ENCODE measurements at places on chromosomes 6 and 20.
A peak's percentile ranks its signal among the peaks of the same experiment; 100 is the strongest.

GRCh38 chr6:57329933-57330332 is 12.5 kb downstream of the PRIM2 start:
- no peak for DNase-seq

GRCh38 chr6:33199687-33200218 is 712 bp downstream of the RXRB start:
- DNase-seq, result no peak

DNA sequence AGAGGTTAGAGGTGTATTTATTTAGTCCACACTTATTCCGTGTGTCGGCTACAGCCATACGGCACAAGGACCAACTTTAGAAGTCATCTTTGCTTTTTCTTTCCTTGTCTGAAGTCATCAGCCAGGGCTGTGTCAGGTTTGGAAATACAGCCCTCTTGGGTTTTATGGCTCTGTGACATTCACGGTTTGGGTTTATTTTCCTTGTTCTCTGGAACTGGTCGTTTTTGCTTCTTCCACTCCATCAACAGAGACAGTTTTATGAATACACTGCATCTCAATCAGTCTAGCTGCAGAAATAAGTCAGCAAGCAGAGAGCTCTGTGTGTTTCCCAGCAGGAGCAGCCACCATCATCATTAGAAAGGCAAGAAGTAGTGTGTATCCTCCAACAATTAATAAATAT is 132.5 kb downstream of the TBC1D7 start:
- no peak for DNase-seq

DNA sequence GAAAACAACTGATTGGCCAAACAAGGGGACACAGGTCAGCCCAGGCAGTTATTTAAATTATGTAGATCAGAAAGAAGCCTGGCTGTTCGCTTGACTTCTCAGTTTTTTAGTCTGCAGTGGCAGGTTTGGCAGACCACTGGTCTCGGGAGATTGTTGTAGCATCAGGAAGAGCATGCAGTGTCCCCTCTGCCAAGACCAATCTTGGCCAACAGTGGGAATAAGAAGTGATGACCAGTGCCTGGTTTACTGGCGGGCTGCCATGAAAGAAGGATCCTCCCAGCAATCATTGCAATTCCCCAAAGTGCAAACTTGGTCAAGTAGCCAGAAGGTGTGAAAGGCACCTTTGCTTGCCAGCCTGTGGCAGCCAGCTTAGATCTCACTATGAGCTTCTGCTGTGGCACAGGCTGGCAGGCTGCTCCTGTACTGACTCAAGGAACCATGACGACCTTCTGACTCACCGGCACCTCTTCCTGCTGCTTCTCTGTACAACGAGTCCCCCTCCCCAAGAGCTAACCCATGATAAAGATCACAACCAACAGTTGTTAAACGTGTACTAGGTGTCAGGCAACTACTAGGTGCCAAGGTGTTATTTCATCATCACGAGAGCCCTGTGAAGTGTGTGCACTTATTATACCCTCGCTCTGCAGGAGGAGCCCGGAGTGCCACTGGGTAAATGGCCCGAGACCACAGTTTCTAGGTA is 76.8 kb upstream of the DUSP22 start:
- no peak for DNase-seq

- no peak for DNase-seq
These were observed 161.5 kb downstream of the MYLK4 start for GRCh38 chr6:2589171-2589661.

DNA sequence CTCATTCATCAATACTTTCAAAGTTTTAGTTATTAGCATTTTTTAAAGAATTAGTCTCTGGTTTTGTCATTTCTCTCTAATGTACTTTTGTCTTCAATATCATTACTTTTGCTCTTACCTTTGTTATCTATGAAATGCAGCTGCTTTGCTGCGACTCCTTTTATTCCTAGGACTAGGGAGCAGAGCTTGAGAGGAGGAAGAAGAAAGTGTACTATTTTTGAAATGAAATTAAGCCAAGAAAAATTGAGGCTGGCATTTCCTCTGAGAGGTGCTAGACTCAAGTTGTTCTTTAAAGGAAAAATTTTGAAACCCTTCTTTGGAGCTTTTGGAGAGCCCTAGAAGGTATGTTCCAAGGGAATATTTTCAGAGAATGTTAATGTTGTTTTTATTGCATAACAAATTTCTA is 48.3 kb upstream of the MRAP2 start:
- DNase-seq, result no peak

DNA sequence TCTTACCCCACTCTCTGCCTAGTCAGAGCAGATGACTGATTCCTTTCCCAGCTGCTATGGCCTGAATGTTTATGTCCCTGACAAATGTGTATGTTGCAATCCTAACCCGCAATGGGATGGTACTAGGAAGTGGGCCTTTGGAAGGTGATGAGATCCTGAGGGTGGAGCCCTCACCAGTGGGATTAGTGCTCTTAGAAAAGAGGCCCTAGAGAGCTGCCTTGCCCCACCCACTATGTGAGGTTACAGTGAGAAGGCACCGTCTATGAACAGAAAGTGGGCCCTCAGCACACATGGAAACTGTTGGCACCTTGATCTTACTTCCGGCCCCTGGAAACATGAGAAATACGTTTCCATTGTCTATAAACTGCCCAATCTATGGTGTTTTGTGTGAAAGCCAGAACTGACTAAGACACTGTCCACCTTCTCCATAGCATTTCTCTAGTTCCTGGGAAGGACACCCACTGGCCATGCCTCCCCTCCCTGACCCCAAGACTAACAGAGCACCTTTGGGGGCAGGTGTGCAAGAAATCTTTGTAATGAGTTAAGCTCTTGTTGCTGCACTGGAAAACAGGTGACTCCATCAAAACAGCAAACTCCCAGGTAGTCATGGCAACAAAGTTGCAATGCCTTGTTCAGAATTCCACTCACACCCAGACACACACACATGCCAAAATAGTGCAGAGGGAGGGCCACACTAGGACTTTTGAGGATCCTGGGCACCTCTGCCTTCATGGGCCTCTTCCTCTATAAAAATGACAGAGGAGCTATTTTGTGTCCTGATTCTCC is 16.2 kb downstream of the GABRR2 start:
- no peak for DNase-seq

- DNase-seq, result no peak
These were observed 86.9 kb downstream of the TCP11 start for GRCh38 chr6:35054106-35054742.

GRCh38 chr6:37017606-37018197 is 12.2 kb downstream of the FGD2 start:
- no peak for DNase-seq

GRCh38 chr6:27911956-27912446 is at the start of gene OR2B2:
Gene OR2B2 (minus strand): TSS chr6:27912396. CDS start chr6:27912319, 77 bp downstream.
- no peak for DNase-seq

DNA sequence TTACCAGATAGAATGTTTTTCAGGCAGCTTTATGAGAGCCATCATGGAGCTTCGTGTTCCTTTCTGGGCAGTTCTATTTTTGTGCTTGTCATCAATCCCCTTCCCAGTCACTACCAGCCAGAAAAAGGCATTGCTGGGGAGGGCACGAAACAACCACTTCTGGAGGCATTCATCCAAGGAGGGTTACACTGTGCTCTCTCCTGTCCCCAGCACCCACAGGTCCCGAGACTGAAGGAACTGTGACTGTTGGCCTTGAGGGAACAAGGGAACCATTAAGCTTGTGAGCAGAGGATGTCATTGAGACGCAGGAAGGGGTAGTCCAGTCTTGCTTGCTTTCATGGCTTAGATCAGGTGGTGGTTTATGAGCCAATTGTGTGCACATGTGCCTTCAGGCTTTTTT is 20.1 kb upstream of the ENPP5 start:
- DNase-seq, result no peak

DNA sequence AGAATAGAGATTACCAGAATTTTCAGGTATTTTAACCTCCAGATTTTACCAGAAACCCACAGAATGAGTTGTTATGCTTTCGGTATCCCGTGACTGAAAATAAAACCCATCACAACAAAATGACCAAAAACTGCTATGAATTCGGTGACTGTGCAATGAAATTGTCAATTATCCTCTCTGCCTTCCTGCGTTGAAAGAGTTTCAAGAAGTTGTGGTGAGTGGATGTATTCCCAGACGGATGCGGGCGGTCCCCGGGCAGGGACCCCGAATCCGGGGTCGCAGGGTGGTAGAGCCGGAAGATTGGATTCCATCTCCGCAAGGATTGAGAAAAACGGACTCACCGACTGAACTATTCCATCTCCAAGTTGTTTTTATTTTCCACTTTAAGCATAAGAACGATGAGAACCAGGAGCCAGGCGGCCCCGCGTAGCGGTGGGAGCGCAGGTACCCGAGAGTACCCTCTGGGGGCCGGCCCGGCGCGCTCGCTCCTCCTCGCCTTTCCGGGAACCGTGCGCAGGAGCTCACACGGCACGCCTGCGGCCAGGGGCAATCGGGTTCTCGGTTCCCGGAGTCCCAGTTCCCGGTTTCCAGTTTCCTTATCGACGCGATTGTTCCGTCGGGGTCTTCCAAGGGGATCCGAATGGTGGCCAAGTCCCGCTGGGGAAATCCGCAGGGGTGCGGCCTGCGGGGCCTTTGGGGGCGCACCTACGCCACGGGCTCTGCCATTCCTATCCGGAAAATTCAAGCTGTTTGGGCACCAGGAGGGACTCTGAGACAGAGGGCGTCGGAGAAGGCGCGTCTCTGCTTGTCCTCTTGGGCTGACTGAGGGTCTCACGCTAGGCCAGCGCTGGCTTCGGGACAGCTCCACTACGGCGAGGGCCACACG is 104.9 kb upstream of the PRDM1 start:
- DNase-seq, result no peak

DNA sequence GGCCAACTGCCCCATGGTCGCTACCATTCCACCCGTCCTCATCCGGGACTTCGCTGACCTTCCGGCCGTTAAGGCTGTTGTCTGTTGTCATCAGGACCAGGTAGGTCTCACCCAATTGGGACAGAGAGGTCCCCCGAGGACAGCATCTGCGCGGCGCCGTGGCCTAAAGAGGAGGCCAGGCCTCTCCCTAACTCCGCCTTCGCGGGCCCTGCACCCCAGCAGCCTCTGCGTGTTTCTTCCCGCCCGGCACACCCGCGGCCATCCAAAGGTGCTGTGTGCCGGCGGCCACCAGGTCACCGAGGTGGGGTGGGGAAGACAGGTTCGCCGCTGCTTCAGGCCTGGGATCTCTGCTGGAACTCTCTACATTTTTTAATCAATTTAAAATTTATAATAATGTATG is 9.0 kb downstream of the OR2W1 start:
- DNase-seq, result no peak

DNA sequence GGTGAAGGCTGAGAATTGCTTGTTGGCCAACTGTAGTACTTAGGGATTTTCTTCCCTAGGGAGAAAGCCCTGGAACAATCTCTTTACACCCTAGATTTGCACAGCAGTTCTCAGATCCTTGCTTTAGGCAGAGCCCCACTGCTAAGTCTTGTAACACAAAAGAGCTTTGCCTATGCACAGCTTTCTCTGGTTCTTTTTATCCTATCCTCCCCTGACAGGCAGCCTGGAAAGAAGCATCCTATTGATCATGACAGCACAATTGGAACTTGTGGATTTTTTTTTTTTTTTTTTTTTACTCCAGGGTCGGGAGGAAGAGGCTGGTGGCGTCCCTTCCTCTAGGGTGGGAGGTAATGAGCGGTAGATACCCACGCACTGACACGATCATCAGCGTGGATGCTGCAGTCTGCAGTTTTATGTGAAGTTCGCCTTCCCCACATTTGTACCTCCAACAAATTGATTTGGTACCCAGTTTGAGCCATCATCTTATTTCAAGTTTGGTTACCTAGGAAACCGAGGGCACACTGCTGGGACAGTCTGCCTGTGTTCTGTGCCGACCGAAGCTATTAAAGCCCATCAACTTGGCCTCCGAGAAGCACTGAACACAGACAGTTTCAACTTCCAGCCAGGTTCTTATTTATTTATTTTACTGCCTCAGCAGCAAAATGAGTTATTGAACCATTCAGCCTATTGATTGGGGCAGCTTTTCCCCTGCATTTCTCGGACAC is 110.1 kb downstream of the NRN1 start:
- DNase-seq, result no peak

DNA sequence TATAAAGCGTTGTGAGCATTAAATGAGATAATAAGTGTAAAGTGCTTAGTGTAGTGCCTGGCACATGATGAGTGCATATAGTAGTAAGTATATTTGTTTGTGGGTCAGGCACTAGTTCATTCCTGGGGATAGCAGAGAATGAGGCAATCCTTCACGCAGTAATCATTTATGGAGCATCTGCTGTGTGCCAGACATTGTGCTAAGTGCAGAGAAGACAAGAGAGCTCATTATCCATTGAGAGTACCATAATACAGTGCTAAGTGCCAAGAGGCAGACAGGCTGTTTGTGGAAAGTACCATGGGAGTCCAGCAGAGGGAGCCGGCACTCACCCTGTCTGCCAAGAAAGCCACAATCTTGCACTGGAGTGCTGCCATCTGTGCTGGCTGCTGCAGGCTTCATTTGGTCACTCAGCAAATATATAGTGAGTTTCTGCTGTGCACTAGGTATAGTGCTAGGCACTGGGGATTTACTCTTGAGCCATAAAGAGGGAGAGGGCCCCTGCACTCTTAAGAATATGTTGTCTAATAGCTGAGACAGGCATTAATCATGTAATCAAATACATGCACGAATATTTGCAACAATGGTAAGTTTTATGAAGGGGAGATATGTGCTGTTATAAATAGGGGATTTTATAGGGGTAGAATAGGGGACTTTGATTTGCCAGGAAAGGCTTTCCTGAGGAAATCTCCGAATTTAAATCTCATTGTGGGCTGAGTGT is 12.9 kb upstream of the MROH8 start:
- peak; percentile 91 for DNase-seq
